ENCODE measurements at places on chromosomes 6 and 20. TPM values are rescaled to one million over a fixed set of nuclear protein-coding genes. Genes with fewer than 3 reads are reported as not detected.
A peak's percentile ranks its signal among the peaks of the same experiment; 100 is the strongest.

The PRPH2 gene
- not detected for total RNA-seq

The PHIP gene
- total RNA-seq = 22.1 TPM

The KCNK5 gene
- not detected for total RNA-seq

The C20orf202 gene
- not detected for total RNA-seq

The OR2H2 gene
- total RNA-seq = not detected

The PRDM13 gene
- not detected for total RNA-seq

The HLA-DMA gene
- 3.0 TPM for total RNA-seq

The BFSP1 gene
- 13.8 TPM for total RNA-seq

DNA sequence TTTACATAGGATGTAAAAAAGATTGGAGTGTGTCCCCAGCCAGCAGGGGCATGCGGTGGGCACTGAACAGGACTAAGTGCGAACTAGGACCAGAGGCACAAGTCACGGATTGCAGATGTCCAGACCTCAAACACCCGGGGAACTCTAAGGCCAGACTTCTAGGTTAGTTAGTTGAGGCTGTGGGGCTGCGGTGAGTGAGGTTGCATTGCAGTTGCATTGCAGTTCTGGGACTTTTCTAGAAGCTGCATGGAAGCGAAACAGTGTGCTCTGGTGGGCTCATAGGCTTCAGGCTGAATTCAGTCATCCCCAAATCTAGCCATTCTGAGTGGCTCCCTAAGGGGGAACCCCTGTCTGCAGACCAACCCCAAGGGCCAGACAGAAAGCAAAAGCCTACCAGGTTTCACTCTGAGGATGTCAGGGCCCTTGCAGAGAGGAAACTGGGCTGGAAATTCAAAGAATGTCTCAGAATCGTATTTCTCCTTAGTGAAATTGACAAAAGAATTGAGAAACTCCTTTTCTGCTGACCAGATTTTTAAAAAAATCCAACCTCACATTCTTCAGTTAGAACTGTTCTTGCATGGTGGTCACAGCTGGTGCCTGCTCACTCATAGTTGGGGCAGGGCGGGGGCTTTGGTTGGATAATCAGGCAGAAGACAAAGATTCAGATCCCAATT is 182.8 kb downstream of the ZDHHC14 start:
- H3K36me3 ChIP-seq = no peaks in the 10 kb centered on the region
- H3K27me3 ChIP-seq = no peaks in the 10 kb centered on the region
- peaks cover 11% of the 10 kb centered on the region for H3K4me1 ChIP-seq
- no peak overlapping the region for H3K4me3 ChIP-seq

DNA sequence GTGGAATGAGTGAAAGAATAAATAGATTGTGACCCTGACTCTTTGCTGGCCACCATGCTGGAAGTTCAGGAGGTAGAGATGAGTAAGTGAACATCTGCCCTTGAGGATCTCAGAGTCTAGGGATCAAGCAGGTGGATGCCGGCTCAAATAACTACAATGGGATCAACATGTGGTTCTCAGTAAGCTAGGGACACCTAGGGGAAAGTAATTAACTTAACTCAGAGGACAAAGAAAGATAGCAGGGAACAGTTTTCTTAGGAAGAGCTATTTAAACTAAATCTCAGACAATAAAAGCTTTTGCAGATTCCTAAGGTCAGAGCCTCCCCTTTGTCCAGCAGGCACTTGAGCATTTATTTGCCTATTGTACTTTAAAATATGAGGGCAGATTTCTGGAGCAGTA is 29.1 kb downstream of the SLC13A3 start:
- peaks cover 14% of the 10 kb centered on the region for H3K4me1 ChIP-seq
- no peak overlapping the region for H3K27ac ChIP-seq
- H3K27me3 ChIP-seq = peaks cover 4% of the 10 kb centered on the region
- H3K4me3 ChIP-seq = no peak overlapping the region

GRCh38 chr6:134361011-134361410 is 43.1 kb upstream of the SGK1 start:
- peaks cover 2% of the 10 kb centered on the region for H3K36me3 ChIP-seq
- H3K4me3 ChIP-seq = no peak overlapping the region
- H3K4me1 ChIP-seq = peaks cover 5% of the 10 kb centered on the region
- no peak overlapping the region for H3K27ac ChIP-seq

DNA sequence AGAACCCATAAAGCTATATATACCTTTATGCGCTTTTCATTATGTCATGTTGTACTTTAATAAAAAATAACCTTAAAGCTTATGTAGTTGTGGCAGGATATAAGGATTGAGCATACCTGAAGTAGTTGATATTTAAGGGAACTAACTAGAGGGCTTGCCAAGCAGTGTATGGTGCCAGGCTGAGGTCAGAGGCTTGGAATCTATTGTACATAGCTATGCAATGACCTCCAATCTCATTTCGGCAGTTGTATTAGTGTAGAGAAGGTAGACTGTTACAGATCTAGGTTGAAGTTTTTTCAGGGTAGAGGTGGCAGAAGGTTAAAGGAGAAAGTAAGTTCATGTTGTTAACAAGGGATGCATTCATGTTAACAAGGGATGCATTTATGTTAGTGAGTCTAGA is 397.7 kb upstream of the HS3ST5 start:
- no peak for DNase-seq
- H3K36me3 ChIP-seq = no peaks in the 10 kb centered on the region
- H3K4me3 ChIP-seq = no peak overlapping the region
- H3K27ac ChIP-seq = no peak overlapping the region
- peaks cover under 1% of the 10 kb centered on the region for H3K27me3 ChIP-seq

GRCh38 chr6:33297956-33298772 is 578 bp downstream of the RGL2 start:
- DNase-seq = no peak
- H3K27ac ChIP-seq = peak overlapping the region; percentile 100
- H3K36me3 ChIP-seq = peaks cover 17% of the 10 kb centered on the region
- peaks cover 30% of the 10 kb centered on the region for H3K4me1 ChIP-seq
- H3K27me3 ChIP-seq = no peaks in the 10 kb centered on the region

DNA sequence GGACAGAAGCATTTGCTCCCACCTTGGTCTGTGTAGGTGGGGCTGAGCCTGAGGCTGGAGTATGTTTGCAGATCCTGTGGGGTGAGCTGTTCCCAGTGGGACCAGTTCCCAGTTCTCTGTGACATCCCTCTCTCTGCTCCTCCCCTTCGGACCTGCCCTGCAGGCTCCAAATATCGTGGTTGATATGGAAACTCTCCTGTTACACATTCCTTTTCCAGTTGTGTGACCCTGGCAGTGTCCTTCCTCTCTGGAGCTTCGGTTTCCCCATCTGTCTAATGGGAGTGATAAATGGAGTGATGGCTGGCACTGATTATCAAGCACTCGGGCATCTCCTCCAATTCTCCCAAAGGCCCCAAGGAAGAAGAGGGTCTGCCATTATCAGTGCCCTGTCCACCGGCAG is 15.7 kb upstream of the TGM2 start:
- no peak for DNase-seq
- no peaks in the 10 kb centered on the region for H3K27me3 ChIP-seq
- H3K36me3 ChIP-seq = no peaks in the 10 kb centered on the region
- H3K27ac ChIP-seq = peak overlapping the region; percentile 67

- H3K36me3 ChIP-seq = no peaks in the 10 kb centered on the region
- H3K4me3 ChIP-seq = no peak overlapping the region
- peaks cover 20% of the 10 kb centered on the region for H3K4me1 ChIP-seq
- H3K27ac ChIP-seq = peak overlapping the region; percentile 70
These were observed 142.5 kb downstream of the CD164 start for GRCh38 chr6:109239651-109240321.

DNA sequence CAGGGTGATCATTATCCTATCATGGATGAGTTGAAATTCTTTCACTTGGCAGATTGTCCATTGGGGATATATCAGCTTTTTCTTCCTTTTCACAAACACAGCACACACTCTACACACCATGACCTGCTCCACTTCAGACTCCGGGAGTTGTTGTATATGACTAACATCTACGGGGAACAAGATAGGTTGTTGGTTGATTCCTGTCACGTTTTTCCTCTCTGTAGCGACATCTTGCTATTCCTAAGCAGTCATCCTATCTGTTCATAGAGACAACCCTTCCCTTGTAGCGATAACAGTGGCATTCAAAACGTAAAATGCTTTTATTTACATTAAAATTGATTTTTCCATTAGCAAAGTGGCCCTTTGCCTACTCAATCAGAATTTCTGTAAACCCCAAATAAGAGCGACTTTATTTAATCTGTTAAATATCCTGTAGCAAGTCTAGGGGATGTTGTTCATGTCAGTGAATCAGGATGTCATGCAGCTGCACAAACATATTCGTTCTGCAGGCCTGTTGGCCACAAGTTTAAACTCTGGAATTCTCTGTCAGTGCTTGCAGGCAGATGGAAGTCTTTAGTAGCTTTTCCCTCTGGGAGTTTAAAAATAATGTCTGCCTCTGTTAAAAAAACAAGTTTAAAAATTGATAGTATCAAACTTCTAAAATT is 23.1 kb downstream of the PHACTR2 start:
- no peak for DNase-seq
- H3K27ac ChIP-seq = peak overlapping the region; percentile 95
- H3K4me3 ChIP-seq = peak overlapping the region; percentile 56
- H3K27me3 ChIP-seq = no peaks in the 10 kb centered on the region
- H3K36me3 ChIP-seq = peaks cover 26% of the 10 kb centered on the region

DNA sequence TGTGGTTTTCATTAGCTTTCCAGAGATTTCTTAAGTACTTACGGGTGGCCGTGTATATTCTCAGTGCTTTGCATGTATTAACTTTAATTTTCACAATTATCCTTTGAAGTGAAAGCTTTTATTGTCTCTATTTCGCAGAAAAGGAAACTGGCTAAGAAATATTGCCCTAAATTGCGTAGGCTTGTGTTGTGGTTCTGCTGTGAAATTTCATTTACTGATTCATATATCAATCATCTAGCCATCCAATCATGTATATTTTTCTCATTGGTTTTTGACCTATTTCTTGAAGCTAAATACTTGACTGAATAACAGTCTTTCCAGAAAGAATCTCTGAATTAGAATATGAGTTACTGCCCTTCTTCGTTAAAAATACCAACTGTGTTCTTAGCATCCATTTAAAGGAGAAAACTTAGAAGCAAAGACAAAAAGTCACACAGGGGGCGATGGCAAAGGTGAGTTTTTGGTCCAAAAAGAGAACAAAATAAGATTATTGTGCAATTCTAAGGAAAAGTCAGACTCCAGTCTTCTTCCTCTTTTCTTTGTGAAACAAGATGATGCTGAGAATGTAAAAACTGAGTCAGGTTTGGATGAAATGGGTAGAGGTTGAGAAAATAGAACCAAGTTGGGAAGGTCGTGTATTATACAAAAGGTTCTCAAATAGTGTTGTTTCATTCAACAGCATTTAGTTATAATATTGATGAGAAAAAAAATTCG is 1.4 kb downstream of the CYB5R4 start:
- H3K27ac ChIP-seq = no peak overlapping the region
- H3K4me1 ChIP-seq = peaks cover 19% of the 10 kb centered on the region
- H3K36me3 ChIP-seq = peaks cover 7% of the 10 kb centered on the region
- no peak for DNase-seq
- peak overlapping the region; percentile 97 for H3K4me3 ChIP-seq
- H3K27me3 ChIP-seq = peaks cover 7% of the 10 kb centered on the region

GRCh38 chr6:108616973-108617372 is 56.3 kb downstream of the FOXO3 start:
- peaks cover 76% of the 10 kb centered on the region for H3K4me1 ChIP-seq
- DNase-seq = no peak
- H3K36me3 ChIP-seq = peaks cover 7% of the 10 kb centered on the region
- no peak overlapping the region for H3K27ac ChIP-seq
- no peak overlapping the region for H3K4me3 ChIP-seq

- H3K4me1 ChIP-seq = peaks cover 14% of the 10 kb centered on the region
- H3K36me3 ChIP-seq = no peaks in the 10 kb centered on the region
- H3K4me3 ChIP-seq = no peak overlapping the region
- H3K27me3 ChIP-seq = peaks cover under 1% of the 10 kb centered on the region
- no peak overlapping the region for H3K27ac ChIP-seq
These were observed 306.4 kb downstream of the DHX35 start for GRCh38 chr20:39268491-39268951.

DNA sequence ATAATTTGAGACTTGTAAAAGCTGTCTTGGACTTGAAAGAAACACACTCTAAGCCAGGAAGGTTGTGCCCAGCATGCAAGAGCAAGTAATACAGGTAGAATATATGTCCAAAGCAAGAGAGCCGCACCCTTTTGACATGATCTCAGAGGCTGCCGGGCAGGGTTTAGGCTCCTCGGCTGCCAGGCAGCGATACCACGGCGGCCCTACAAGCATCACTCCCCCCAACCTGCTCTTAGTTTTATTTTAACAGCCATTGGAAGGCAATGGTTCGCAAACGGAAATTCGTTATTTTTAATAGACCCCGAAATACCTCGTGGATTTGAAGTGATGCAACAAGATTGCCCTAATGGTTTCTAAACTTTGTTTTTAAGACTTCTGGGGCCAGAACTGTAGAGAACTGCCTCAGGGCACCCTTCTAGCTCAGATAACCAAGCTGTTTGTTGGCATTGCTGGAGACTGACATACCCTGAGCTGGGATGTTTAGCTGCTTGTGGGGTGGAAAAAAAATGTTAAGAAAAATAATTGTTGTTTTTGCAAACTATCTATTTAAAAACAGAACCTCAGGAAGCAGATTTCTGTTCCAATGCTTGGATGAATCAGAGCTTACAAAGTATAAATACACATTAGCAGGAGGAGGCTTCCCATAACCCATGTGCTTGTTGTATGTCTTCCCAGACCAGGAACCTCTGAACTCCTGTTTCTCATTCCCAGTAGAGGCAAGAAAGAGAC is 39.0 kb downstream of the JAG1 start:
- H3K4me3 ChIP-seq = peak overlapping the region; percentile 20
- H3K36me3 ChIP-seq = peaks cover 21% of the 10 kb centered on the region
- H3K4me1 ChIP-seq = peaks cover 92% of the 10 kb centered on the region

GRCh38 chr6:162653808-162654207 is 73.8 kb downstream of the PRKN start:
- DNase-seq = no peak
- no peak overlapping the region for H3K27ac ChIP-seq
- no peaks in the 10 kb centered on the region for H3K36me3 ChIP-seq
- H3K4me3 ChIP-seq = no peak overlapping the region

- peaks cover 2% of the 10 kb centered on the region for H3K27me3 ChIP-seq
- H3K27ac ChIP-seq = no peak overlapping the region
- no peak for DNase-seq
- no peaks in the 10 kb centered on the region for H3K36me3 ChIP-seq
These were observed 4.1 kb downstream of the CCDC170 start for GRCh38 chr6:151497905-151498304.
